ENCODE measurements at places on chromosomes 11 and 22. TPM values are rescaled to one million over a fixed set of nuclear protein-coding genes. Genes with fewer than 3 reads are reported as not detected.

POU2AF2 gene
- polyA plus RNA-seq, result not detected

UBQLNL gene
- not detected for polyA plus RNA-seq

CECR2 gene
- 2.1 TPM for polyA plus RNA-seq

TSSK2 gene
- 0.26 TPM for polyA plus RNA-seq

DGAT2 gene
- polyA plus RNA-seq, result 4.3 TPM

SMC1B gene
- not detected for polyA plus RNA-seq

GUCY1A2 gene
- polyA plus RNA-seq, result 5.1 TPM

Measured in neural cell (in vitro differentiated cells).